Adrenal gland (tissue), 19 donors: ENCODE measurements at places on chromosomes 3 and 15. TPM values are rescaled to one million over a fixed set of nuclear protein-coding genes. Genes with fewer than 3 reads are reported as not detected.

SLC26A6 gene
- 17.5 TPM for total RNA-seq

- H3K36me3 ChIP-seq: no peaks in the 10 kb centered on the region
- no peak for DNase-seq
- no peak overlapping the region for H3K4me3 ChIP-seq
- H3K4me1 ChIP-seq: no peaks in the 10 kb centered on the region
- no peak overlapping the region for H3K27ac ChIP-seq
- no peaks in the 10 kb centered on the region for H3K27me3 ChIP-seq
Measured at GRCh38 chr15:53535886-53536285, 223.6 kb downstream of the WDR72 start.

- peak overlapping the region; percentile 94 for H3K27ac ChIP-seq
- H3K27me3 ChIP-seq: no peaks in the 10 kb centered on the region
- peak; percentile 87 for DNase-seq
- peak overlapping the region; percentile 93 for H3K4me3 ChIP-seq
- H3K36me3 ChIP-seq: no peaks in the 10 kb centered on the region
Measured at GRCh38 chr15:66387163-66388042, 691 bp downstream of the MAP2K1 start.

- H3K27me3 ChIP-seq: no peaks in the 10 kb centered on the region
- peaks cover 10% of the 10 kb centered on the region for H3K4me1 ChIP-seq
- no peak overlapping the region for H3K4me3 ChIP-seq
- no peaks in the 10 kb centered on the region for H3K36me3 ChIP-seq
- no peak for DNase-seq
Measured at GRCh38 chr3:125059488-125060245, 3.9 kb upstream of the HEG1 start.

SNX22 gene
- total RNA-seq: 1.8 TPM

DNA sequence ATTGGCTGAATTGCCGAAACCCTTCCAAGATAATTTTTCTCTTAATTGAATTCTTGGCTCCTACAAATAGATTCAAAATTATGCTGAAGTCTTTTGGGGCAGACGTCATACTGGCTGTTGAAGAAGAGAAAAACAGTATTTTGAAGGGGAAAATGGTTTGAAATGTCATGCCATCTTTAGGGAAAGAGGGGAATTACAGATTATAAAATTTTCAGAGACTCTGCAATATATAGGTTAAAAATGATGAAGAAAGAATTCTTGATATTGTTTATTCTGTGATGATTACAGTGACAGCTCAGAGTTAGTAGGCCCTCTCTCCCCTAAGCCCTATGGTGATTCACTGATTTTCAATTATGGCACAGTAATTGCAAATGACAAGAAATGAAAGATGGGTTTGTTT, 86.1 kb downstream of the CGNL1 start:
- no peaks in the 10 kb centered on the region for H3K4me1 ChIP-seq
- DNase-seq: no peak
- no peaks in the 10 kb centered on the region for H3K27me3 ChIP-seq
- H3K36me3 ChIP-seq: no peaks in the 10 kb centered on the region
- H3K4me3 ChIP-seq: no peak overlapping the region
- H3K27ac ChIP-seq: no peak overlapping the region

- DNase-seq: no peak
- H3K27ac ChIP-seq: no peak overlapping the region
- H3K36me3 ChIP-seq: no peaks in the 10 kb centered on the region
- no peaks in the 10 kb centered on the region for H3K4me1 ChIP-seq
- H3K27me3 ChIP-seq: no peaks in the 10 kb centered on the region
Measured at GRCh38 chr15:99427668-99428361, 138.0 kb upstream of the MEF2A start.

- no peak overlapping the region for H3K4me3 ChIP-seq
- no peaks in the 10 kb centered on the region for H3K27me3 ChIP-seq
- no peaks in the 10 kb centered on the region for H3K36me3 ChIP-seq
- H3K27ac ChIP-seq: no peak overlapping the region
- DNase-seq: no peak
Measured at GRCh38 chr3:25812644-25813043, 22.8 kb downstream of the OXSM start.
